ENCODE measurements at places on chromosomes 16 and 17.

DNA sequence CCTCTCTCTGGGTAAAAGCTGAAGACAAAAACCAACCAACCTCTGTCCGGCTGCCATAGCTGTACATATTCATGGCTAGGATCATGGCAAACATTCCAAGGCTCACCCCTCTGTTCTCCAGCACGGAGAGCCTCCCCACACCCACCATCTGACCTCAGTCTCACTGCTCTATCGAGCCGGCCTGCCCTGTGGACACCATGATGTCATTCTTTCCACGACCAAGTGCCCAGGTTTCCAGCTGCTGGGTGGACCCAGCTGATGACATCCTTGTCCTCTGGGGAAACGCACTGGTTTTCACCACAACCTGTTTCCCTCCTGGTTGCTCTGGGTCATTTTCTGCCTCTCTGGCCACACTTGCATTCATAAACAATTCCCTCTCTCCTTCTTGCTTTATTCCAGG is 67.7 kb downstream of the NDEL1 start:
- no peak for DNase-seq

GRCh38 chr16:49599704-49600103 is 226.1 kb downstream of the C16orf78 start:
- DNase-seq = no peak

GRCh38 chr16:75108792-75109731 is 7.5 kb downstream of the LDHD start:
- peak; percentile 62 for DNase-seq

DNA sequence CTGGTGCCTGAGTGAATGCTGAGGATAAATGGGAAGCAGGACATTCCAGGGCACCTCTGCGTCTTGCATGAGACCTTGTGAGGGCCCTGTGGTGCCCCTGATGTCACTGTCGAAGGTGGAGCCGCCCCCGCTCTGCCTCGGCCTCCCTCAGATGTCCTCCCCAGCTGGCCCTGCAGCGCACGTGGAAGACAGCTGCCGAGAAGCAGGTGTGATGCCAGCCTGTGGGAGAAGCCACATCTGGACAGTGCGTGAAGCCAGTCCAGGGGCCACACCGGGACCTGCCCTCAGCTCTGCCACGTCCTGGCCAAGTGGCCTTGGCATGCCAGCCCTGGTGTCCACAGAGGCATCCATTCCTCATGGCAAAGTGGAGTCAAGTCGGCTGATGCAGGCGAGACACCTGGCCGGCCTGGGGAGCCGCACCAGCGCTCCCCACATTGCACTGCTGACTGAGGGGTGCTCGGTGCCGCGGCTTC is 21.6 kb upstream of the METRNL start:
- no peak for DNase-seq

- peak; percentile 24 for DNase-seq
Measured at GRCh38 chr16:66188917-66189725, 177.4 kb upstream of the CDH5 start.

DNA sequence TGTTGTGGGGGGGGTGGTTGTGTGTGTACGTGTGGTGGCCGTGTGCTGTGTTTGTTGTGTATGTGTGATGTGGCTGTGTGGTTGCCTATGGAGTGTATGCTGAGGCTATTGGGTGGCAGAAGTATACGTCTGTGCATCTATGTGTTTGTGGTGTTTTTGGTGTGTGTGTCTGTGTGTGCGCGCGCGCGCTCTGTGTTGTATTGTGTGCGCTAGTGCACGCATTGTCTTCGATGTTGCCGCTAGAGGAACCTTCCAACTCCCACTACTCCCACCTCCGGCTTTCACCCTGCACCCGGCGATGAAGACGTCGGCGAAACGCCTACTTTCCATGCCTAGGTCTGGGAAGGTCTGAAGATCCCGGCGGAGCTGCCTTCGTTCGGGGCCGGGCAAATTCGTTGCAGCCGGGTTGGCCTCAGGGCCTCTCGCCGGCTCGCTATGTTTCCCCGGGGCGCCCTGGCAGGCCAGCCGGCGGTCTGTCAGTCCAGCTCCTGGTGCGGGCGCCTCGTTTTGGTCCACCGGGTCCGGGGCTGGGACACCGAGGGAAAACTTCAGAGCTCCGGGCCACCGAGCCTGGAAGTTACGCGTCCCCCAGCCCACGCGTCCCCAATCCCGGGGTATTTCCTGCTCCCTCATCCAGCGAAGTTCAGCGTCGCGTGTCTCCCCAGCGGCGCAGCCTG is 5.2 kb upstream of the DLX4 start:
- DNase-seq = no peak

DNA sequence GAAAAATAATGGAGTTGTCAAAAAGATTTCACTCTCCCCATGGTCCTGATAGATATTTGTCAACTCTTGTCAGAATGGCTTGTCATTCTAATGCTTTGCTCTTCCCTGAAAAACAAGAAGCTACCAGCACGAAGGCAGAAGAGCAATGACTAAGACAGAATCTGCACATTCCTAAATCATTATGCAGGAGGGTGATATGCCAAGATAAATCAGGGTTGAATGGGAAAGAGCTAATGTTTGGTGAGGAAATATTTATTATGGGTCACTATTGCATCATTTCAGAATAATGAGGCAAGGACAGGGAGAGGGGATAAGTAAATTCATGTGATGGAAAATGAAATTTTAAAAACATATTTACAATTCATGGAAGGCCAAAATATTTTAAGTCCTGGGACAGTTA is 297.5 kb upstream of the XYLT1 start:
- DNase-seq = no peak

DNA sequence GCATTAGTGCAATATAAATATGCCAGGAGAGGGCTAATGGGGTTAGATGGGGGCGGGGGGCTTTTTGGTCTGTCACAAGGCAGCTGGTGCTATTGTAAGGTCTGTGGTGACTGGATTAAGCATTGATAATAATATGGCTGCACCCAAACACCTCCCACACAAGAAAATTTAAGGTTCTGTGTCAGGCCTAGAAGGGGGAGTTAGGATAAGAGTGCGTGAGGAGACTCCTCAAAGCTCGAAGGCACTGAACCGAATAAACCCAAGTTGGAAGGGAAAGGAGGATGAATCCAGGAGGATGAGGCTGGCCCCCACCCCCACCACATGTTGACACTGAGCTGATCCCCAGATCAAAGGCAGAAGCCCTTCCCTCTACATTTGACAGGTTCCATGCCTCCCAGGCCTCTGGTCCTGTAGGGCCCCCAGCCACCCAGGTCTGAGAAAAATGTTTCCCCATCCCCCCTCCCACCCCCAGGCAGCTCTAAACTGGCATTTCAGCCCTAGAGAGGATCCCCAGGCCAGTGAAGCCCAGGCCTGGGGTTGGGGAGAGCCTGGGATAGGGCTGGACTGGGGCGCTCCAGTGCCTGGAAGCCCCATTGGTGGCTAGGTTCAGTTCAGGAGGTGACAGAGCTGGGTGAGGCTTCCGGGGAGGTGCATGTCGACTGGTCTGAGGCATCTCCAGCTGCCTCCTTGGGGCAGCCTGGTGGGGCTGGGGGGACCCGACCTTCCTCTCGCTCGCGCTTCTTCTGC is 1.7 kb downstream of the HOXB1 start:
- no peak for DNase-seq

DNA sequence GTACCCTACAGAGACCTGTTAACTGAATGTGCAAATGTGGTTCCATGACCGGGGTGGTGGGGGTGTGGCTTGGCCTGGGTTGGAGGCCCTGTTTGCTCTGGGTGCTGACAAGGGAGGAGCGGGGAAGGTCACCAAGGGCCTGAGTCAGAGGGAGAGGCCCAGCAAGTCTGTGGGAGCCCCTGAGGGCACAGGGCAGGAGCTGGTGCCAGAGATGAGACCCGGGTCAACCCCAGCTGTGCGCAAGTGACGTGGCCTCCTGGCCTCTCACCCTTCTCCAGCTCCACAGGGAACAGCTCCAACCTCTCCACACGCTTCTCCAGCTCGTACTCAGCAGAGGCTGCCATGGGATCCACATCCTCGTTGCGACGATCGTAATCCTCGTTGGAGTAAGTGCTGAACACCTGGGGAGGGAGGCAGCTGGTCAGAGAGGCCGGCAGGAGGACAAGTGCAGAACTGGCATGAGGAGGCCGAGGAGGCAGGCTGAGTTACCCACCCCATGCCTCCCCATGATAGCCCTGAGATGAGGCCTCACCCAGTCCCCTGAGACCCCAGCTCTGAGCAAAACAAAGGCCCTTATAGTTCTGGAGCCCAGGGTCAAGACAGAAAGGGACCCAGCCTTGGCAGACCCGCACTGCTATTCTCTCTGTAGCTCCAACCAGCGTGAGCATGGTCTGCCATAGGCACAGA is 5.5 kb downstream of the PPP1R9B start:
- DNase-seq = no peak

GRCh38 chr16:76835779-76836300 is 355.1 kb upstream of the MON1B start:
- DNase-seq = no peak

GRCh38 chr16:47895146-47895545 is 260.6 kb downstream of the ABCC12 start:
- no peak for DNase-seq

DNA sequence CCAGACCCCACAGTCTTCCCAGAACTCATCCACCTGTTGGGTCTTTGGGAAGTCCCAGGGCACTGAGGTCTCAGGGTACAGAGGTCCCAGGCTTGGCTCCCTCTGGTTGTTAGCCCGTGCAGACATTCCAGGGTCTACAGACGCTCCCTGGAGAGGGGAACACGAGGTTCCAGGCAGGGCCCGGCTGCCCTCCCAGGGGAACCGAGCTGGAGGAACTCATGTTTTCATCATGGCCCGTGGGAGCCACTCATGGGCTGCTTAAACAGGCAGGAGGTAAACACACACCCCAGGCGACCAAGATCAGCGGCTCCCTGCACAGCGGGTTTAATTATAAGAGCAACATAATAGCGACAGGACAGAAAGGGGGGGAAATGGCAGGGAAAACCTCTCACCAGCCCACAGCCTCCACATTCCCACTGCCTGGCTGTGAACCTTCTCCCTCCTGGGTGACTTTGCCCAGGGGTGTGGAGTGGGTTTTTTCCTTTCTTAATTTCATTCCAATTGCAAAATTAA is 36.5 kb downstream of the TRARG1 start:
- DNase-seq = no peak
